Type B pancreatic cell (in vitro differentiated cells): ENCODE measurements at places on chromosomes 1 and 21. TPM values are rescaled to one million over a fixed set of nuclear protein-coding genes. Genes with fewer than 3 reads are reported as not detected.

GRCh38 chr1:222955964-222956363 is 141.1 kb downstream of the DISP1 start:
- DNase-seq, result no peak

GRCh38 chr1:205746757-205747412 is 3.1 kb downstream of the NUCKS1 start:
- no peak for DNase-seq

DNA sequence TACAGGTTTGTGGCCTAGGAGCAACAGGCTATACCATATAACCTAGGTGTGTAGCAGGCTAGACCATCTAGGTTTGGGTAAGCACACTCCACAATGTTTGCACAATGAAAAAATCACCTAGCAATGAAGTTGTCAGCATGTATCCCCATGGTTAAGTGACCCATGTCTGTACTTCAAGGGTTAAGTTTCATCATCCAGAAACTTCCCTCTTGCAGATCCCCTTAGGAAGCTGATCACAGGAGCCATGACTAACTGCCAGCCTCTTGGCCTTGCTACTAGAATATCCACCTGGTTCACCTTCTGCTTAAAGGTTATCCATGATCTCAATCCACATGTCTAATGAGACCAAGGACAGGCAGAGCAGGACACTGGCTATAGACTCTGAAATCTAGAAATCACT is 3.5 kb upstream of the UBXN10 start:
- DNase-seq, result no peak

DNA sequence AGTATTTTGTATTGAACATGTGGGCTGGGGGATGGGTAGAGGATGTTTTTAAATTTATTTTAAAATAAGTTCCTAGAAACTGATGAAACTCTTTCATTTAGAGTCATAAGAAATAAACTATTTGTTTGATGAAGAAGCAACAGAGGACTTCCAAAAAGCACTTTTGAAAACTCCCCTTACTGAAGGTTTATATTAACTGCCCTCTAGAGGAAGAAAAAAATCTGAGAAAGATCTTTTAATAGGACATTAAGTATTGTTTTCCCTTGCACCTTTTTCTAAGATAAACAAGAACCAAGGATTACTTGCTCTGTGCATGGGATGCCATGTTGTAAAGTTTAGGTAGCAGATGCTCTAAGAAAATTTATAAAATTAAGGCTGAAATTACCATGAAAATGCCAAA is 14.1 kb downstream of the DISP1 start:
- DNase-seq, result no peak

- DNase-seq, result no peak
These were observed 393.6 kb downstream of the PTPRU start for GRCh38 chr1:29629814-29630516.

- no peak for DNase-seq
These were observed 122.8 kb upstream of the PAXBP1 start for GRCh38 chr21:32894321-32894720.

- no peak for DNase-seq
These were observed 141.4 kb downstream of the RUNX1 start for GRCh38 chr21:34907461-34908418.

- DNase-seq, result no peak
These were observed 102.7 kb downstream of the LYST start for GRCh38 chr1:235763962-235764361.

DNA sequence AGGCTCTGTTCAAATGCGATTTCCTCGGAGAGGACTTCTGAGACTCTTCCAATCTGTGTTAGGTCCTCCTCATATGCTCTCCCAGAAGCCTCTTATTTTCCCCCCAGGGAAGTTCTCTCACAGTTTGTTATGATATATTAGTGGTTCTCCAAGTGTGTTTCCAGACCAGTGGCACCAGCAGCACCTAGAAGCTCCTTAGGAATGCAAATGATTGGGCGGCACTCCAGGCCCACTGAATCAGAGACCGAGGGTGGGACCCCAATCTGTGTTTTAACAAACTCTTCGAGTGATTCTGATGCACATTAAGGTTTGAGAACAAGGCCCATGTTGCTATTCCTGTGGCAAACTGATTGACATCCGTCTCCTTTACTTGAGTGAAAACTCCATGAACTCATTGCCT is 63.0 kb downstream of the NMNAT2 start:
- no peak for DNase-seq

- no peak for DNase-seq
These were observed 81.8 kb upstream of the C21orf91 start for GRCh38 chr21:17900990-17901385.

DNA sequence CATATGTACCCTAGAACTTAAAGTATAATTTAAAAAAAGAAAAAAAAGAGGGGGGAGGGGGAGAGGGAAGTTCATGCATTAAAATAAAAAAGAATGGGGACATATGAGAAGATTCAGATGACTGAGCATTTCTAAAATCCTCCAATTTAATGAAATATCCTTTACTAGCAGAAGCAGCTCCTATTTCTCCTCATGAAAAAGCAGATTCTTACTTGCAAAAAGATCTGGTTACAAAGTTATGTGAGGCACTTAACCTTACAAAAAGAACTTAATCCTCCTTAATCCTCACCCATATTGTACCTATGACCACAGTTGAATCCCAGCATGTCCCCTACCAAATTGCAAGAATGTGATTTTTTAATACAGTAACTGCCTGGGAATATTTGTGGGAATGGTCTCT is 298.5 kb downstream of the SRGAP2C start:
- no peak for DNase-seq

DNA sequence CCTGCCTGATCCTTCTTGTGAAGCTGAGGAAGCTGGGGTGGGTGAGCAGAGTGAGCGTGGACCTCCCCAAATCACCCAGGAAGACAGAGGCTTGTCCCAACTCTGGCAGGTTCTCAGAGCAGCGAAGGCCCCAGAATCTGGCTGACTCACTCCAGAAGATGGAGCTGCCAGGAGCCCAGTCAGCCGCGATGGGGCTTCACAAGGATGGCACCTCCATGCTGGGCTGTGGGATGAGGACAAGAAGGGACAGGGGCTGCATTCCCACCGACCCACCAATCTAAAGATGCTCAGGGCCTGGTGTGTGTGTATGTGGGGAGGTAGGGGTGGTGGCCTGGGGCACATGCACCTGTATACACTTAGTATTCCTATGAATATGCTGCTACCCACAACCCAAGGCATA is 52.9 kb downstream of the ATP1A1 start:
- no peak for DNase-seq

DNA sequence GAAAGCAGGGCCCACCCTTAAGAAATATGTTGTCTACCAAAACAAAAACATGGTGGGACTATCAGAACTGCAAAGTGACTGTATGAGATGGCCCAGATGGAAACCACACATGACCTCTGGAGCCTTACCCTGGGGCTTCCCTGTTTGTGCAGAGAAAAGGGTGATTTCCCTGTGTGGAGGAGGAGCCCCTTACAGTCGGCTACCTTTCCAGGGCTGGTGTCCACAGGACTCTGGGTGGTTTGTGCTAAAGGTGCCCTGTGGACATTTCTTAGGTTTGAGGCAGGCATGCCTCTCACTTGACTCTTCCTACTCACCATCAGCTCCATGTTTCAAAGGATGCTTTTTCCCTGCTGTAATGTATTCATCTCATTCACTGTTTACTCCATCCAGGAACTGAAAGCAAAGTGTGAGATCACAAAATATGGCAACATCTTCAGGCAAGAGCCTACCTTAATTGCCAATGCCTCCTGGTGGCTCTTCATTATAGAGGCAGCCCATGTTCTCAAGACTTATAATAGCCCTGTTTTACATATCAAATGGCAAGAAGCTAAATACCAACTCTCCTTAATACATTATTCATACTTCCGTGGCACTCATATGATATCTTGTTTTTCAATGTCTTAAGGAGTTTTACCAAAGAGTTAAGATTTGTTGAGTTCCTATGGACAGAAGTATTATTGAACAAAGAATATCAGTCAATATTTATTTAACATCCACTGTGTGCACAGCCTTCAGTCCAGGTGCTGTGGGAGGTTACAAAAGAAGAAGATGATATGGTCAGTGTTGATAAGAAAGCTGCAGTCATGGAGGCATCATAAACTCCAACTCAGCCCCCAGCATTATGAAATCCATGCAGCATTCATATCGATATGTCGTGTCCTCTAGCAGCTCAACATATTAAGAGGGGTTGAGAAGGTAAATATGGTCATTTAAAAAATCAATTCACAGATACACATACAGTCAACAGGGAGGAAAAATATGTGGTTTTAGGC is 15.5 kb upstream of the TFF3 start:
- DNase-seq, result no peak

DNA sequence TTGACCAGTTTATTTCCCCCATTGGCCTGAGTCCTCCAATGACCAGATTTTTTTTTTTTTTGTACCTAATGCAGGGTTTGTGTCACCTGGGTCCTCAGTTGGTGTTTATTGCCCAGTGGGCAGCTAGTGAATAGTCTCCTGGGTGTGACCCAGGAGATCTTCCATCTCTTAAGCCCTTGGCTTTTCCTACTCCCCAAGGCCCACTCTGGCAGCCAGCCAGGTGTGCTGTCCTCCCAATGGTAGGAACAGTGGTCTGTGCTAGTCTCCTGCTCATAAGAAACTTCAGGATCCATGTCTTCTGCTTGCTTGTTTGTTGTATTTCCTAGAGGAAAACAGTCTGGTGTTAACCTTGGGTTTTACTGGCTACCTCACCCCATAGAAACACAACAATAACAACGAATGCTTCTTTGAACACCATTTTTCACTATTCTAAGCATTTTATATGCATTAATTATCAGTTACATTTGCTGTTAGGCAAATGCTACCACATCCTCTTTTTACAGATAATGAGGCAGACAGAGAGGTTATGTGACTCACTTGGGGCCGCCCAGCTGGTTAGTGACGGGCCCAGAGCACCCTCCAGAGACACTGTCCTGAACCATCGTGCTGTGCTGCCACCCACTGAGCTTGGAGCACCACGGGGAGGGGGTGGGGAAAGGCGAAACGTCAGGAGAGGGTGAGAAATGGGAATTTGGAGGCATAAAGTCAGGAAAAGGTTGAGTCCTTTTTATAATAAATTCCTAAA is 107.5 kb downstream of the HIVEP3 start:
- DNase-seq, result no peak

DNA sequence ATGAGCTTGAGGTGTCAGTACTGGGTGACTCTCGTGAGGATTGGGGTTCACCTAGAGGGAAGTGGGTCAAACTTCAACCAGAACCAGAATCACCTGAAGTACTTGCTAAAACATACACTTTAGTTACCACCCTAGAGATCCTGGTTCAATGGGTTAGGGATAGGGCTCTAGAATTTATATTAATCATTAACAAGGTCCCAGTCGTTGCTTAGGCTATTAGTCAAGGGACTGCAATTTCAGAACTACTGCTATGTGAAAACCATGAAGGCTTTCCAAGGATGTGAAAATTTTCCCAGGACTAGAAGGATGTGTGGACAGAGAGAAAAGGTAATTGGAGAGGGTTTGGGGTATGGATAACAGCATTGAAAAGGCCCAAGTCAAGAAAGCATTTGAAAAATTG is 162.6 kb downstream of the GRIK1 start:
- no peak for DNase-seq

DNA sequence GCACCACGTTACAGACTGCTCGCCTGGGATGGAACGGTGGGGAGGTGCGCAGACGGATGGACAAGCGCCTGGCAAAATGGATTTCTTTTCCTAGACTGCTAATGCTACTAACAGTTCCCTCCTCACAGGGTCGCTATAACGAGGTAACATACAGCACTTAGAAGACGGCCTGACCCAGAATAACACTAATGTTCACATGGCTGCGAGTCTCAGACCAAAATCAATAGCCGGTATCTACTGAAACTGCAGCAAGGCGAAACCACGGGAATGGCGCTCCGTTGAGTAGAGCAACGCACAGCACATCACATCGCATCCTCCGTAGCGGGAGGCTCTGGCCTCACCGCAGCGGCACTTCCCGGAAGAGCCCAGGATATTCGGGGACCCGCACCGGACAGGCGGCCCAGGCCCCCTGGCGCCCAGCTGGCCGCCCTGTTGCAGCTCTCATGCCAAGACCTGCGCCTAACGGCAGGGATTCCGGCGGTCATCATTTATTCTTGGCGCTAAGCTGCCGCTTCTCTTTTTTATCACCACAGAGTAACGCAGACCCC is 46.6 kb downstream of the VPS26C start:
- no peak for DNase-seq

DNA sequence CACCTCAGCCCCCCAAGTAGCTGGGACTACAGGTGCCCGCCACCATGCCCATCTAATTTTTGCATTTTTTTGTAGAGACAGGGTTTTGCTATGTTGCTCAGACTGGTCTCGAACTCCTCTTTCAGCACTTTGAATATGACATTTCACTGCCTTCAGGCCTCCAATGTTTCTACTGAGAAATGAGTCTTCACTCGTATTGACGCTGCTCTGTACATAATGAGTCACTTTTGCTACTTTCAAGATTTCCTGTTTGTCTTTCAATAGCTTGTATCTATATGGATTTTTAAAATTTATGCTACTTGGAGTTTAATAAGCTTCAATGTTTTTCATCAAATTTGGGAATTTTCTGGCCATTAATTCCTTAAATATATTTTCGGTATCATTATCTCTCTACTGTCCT is 64.7 kb downstream of the GORAB start:
- DNase-seq, result no peak

DNA sequence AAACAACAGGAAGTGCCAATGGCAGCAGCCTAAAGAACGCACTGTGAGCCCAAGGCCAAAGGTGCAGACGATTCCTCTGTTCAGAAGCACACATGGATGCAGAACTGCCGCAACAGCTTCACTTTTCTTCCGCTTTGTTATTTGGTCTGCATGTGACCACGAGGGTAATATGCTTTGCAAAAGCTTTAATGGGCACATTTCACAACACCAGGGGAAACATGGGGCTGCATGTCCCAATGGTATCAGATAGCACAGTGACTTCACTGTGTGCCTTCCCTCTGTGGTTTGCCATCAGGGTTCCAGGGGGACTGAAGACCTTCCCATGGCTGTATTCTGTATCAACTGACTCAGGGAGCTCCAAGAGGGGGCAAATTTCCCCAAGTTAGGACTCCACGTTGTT is 28.3 kb downstream of the THAP3 start:
- no peak for DNase-seq

GRCh38 chr21:38793926-38794713 is 11.6 kb upstream of the ETS2 start:
- no peak for DNase-seq

- DNase-seq, result no peak
These were observed 56.1 kb upstream of the TLR5 start for GRCh38 chr1:223199094-223199647.

- no peak for DNase-seq
These were observed 38.5 kb upstream of the ZBTB40 start for GRCh38 chr1:22412932-22413727.

Gene BCAR3
- 16.6 and 52.1 TPM in 2 replicates for total RNA-seq

Gene PLA2G4A
- total RNA-seq, result 2.8 and 2.9 TPM in 2 replicates

Gene LAX1
- total RNA-seq, result not detected in 2 replicates

Gene S1PR1
- total RNA-seq, result 1.9 and 18.3 TPM in 2 replicates

Gene CELA3A
- total RNA-seq, result 0.40 TPM in 1 of 2 replicates, not detected in the other

Gene FAM151A
- 0.39 and 5.8 TPM in 2 replicates for total RNA-seq

Gene SPTA1
- 0.21 and 0.68 TPM in 2 replicates for total RNA-seq

Gene PRAMEF20
- not detected in 2 replicates for total RNA-seq

Gene FOXJ3
- total RNA-seq, result 49.4 and 49.8 TPM in 2 replicates

Gene GRIK1
- total RNA-seq, result 4.1 and 6.1 TPM in 2 replicates

Gene TRIM63
- total RNA-seq, result 1.7 and 4.1 TPM in 2 replicates

Gene VASH2
- total RNA-seq, result 3.5 and 27.4 TPM in 2 replicates

Gene PSMG1
- 43.3 and 60.6 TPM in 2 replicates for total RNA-seq
